ENCODE measurements at places on chromosomes 13 and 19.

DNA sequence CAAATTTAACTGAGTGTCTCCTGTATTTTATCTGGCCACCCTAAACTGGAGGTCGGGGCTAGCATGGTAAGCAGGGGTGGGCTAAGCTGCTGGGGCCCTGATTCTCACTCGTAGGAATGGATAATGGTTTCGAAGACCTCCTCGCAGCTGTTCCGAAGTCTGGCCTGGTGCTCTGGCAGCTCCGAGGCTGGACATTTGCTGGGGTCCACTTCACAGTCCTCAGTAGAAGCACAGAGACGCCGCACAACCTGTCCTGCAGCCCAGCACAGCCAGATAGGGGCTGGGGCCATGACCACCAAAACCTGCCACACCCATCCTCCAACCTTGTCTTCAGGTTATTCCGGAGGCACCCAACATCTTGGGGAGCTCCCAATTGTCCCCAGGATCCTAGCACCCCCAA is 6.2 kb upstream of the WIZ start:
- no peak for DNase-seq

GRCh38 chr13:71613066-71613745 is 253.8 kb downstream of the DACH1 start:
- no peak for DNase-seq

GRCh38 chr13:102799426-102800144 is 666 bp downstream of the BIVM start:
- DNase-seq = no peak

DNA sequence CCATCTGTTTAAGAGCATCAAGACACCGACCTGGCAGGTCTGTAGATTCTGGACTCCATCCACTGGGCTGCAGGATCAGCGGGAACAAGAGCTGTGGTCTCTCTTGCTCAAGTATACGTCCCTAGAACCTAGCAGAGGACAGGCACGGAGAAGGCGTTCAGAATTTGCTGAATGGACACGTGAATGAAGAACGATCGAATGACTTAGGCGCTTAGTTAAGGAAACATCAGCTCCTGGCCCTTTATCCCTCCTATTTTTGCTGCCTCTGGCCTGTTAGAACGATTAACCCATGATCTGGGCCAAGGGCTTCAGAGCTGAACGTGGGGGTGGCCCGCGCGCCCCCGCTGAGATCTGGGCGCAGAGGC is 953 bp downstream of the DZIP1 start:
- DNase-seq = no peak

DNA sequence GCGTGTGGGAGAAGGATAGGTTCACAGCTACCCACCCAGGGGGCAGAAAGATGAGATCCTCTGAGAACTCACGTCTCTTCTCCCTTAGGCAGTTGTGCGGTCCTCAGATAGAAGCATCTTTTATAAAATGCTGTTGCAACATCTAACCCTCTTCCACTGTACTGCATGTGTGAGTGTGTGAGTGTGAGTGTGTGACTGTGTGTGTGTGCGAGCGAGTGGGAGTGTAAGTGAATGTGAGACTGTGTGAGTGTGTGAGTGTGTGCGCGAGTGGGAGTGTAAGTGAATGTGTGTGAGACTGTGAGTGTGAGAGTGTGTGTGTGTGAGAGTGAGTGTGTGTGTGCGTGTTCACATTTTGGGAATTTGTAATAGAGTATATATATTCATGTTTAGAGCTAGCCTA is 55.6 kb upstream of the F7 start:
- no peak for DNase-seq

DNA sequence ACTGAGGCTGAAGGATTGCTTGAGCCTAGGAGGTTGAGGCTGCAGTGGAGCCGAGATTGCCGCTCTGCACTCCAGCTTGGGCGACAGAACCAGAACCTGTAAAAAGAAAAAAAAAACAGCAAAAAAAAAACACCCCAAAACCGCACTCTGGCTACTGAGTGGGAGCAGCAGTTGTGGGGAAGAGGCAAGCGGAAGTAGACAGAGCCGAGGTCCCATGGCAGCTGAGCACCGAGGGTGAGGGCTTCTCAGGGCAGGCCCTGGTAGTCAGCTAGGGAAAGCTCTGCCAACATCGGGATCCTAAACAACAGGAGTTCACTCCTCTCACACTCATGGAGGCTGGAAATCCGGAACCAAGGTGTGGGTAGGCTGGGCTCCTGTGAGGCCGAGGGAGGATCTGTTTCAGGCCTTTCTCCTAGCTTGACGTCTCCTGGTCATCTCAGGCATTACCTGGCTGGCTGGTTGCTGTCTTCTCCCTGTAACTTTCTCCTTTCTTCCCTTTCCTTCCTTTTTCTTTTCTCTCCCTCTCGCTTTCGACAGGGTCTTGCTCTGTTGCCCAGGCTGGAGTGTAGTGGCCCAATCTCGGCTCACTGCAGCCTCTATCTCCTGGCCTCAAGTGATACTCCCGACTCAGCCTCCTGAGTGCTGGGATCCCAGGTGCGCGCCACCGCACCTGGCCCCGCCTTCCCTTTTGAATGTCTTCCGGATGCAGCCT is 15.8 kb upstream of the LATS2 start:
- no peak for DNase-seq

GRCh38 chr13:48817166-48817802 is 158.4 kb upstream of the FNDC3A start:
- DNase-seq = no peak

DNA sequence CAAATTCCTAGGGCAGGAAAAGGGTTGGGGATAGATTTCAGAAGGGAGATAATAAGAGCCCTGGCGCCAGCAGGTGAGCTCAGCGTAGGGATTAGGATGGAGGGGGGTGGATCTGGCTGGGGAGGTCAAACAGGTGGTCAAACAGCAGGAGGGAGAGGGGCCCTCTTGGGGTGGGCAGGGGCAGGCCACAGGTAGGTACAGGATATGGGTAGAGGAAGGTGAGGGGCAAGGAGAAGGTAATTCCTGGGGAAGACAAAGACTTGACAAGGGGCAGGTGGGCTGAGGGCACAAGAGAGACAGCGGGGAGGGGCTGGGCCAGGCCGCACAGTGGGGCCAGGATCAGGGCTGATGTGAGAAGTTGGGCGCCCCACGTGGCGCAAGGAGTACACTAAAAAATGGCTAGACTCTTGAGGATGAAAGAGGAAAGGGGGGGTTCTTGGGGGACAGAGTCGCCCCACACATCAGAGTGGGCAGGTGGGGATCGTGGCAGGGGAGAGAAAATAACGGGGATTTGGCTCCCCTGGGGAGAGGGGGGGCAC is 713 bp downstream of the KRI1 start:
- DNase-seq = peak; percentile 69

DNA sequence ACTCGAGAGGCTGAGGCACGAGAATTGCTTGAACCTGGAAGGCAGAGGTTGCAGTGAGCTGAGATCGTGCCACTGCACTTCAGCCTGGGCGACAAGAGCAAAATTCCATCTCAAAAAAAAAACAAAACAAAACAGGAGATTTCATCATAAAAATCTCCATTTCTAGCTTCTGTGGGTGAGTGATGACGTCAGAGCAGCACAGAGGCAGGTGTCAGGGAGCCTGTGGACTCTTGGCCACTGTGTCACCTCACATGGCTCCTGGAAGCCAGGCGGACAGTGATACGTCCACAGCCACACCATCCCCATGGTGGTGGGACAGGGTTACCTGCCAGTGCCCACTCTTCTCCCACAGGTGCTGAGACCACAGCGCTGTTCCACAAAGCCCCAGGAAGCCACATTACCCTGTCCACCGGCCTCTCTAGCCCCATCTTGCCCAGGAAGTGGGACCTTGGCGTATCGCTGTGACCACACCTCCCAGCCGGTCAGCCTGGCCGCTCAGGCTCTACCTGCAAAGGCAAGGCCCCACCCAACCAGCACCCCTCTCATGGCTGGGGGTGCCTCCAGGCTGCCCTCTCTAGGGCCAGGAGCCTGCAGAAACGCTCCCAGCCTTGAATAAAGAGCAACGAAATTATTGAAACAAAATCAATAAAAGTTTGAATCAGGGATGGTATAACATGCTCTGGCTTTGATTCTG is 2.5 kb upstream of the FXYD3 start:
- no peak for DNase-seq

DNA sequence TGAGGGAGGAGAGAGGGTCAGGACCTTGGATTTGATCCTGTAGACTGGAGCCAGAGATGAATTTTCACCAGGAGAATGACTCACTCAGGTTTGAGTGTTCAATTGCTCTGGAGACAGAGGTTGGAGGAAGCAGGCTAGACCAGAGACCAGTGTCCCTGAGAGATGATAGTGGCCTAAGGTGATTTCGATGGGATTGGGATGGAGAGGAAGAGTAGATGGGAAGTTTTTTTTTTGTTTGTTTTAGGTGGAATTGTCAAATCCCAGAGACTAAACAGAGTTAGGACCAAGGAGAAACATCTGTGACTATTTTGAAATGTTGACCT is 2.3 kb downstream of the CEBPG start:
- DNase-seq = no peak

- DNase-seq = no peak
These were observed 2.8 kb downstream of the ZNF429 start for GRCh38 chr19:21508198-21508597.

- no peak for DNase-seq
These were observed 13.6 kb upstream of the SLC15A1 start for GRCh38 chr13:98765996-98766519.

DNA sequence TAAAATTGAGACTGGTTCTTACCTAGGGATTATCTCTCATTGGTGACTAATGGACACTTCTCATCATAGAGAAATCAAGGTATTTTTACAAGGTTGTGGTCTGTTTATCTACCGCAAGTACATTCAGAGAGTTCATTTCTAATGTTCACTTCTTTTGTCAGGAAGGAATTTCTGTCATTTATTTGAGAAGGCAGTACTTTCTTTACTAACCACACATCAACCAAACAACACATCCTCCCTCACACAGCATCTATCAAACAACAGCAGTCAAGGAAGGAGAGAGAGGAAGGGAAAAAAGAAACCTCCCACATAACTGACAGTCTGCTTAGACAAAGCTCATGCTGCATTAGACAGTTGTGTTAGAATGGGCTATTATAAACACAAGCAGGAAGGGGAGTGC is 182.3 kb upstream of the KLF12 start:
- no peak for DNase-seq

GRCh38 chr13:39699274-39699673 is 43.8 kb downstream of the COG6 start:
- no peak for DNase-seq

GRCh38 chr13:108816375-108816774 is 187.0 kb downstream of the MYO16 start:
- DNase-seq = no peak

- DNase-seq = peak; percentile 38
These were observed 12.8 kb upstream of the SELENOW start for GRCh38 chr19:47765523-47766358.

DNA sequence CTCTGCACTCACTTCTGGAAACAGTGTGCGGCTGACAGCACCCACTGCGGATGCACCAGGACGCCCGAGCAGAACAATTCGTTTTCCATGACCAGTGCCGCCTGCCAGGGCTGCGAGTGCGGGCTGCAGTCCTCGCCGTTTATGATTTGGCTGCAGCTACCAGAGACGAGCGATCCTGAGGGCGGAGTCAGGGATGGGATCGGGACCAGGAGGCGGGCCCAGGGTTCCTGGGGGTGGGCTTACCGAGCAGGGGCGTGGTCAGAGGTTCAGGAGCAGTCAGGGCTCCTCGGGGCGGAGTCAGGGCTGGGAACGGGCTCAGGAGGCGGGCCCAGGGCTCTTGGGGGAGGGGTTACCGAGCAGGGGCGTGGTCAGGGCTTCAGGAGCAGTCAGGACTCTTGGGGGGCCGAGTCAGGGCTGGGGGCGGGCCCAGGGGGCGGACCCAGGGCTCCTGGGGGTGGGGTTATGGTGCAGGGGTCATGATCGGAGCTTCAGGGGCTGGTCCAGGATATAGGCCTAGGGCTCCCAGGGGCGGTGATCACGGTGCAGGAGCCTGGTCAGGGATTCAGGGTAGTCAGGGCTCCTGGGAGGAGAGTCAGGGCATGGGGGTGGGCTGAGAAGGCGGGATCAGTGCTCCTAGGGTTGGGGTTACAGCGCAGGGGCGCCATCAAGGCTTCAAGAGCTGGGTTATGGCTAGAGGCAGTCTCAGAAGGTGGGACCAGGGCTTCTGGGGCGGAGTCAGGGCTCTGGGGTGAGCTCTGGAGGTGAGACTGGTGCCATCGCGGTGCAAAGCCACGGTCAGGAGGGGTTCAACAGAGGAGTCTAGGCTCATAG is 1.7 kb downstream of the KLK4 start:
- DNase-seq = peak; percentile 51

DNA sequence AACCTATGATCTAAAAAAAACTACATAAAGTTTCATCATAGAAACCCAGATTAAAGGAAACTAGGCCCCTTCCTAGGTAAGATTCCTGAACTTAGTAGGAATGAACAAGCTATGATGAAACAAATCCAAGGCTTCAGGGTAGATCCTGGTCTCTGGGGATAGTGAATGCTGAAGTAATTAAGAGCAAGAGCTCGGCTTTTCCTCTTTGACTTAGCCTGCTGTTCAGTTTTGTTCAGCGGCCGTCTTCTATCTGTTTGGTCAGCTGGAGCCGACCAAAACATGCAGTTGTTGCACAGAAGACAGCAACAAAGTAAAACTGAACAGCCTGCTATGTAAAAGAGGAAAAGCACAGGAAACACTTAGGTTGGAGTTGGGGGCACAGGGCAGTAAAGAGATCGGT is 44.1 kb upstream of the RFXAP start:
- DNase-seq = no peak

DNA sequence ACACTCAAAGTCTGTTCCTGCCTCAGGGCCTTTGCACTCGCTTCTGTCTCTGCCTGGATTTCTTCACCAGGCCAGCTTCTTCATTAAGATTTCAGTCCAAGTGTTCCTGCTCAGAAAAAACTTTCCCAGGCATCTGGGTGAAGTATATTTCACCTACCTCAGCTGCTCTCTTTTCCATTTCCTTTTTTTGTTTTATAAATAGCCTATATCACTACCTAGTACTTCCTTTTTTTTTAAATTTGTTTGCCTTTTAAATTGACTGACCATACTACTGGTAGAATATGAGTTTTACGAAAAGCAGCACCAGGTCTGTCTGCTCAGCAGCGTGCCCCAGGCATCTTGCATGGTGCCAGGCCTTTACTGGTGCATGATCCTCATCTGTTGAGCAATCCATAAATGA is 1064.4 kb downstream of the UQCRFS1 start:
- DNase-seq = no peak

GRCh38 chr13:106090001-106090400 is 445.5 kb downstream of the EFNB2 start:
- no peak for DNase-seq

DNA sequence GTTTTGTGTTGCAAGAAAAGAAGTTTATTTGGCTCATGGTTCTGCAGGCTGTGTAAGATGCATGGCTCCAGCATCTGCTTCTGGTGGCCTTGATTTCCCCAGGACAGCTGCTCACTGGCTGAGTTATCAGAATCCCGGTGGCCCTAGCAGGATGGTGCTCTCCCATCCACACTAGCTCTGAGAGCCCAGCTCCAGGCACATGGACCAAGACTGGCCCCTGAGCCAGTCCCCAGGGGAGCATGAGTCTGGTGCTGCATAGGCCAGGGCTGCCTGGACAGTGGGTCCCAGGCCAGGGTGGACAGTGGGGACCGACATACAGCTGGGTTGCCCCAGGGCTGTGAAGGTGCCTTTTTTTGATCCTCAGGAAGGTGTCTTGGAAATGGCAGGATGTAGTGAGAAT is 10.4 kb downstream of the ADGRE2 start:
- no peak for DNase-seq

All from activated naive CD8-positive, alpha-beta T cell treated with anti-CD3 and anti-CD28 coated beads for 36 hours (primary cell).